ENCODE measurements at places on chromosomes 7 and 10.

GRCh38 chr7:151088856-151089699 is 2.8 kb downstream of the AGAP3 start:
- peak; percentile 67 for DNase-seq

DNA sequence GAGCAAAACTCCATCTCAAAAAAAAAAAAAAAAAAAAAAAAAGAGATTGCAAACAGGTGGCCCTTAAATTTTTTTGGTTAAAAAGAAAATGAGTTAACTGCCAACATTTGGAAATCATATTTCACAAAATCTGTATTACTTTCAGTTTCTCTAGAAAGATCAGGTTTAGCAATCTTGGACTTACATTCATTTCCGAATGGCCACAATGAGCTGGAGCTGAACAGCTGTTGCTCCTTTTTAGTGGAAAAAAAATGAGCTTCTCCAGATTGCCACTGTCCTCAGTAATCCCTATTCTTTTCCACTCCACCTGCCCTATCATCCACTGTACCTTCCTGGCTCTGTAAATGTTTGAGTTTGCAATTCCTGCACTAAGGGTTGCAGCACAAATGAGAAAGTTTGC is 43.6 kb downstream of the RAB11FIP2 start:
- no peak for DNase-seq

DNA sequence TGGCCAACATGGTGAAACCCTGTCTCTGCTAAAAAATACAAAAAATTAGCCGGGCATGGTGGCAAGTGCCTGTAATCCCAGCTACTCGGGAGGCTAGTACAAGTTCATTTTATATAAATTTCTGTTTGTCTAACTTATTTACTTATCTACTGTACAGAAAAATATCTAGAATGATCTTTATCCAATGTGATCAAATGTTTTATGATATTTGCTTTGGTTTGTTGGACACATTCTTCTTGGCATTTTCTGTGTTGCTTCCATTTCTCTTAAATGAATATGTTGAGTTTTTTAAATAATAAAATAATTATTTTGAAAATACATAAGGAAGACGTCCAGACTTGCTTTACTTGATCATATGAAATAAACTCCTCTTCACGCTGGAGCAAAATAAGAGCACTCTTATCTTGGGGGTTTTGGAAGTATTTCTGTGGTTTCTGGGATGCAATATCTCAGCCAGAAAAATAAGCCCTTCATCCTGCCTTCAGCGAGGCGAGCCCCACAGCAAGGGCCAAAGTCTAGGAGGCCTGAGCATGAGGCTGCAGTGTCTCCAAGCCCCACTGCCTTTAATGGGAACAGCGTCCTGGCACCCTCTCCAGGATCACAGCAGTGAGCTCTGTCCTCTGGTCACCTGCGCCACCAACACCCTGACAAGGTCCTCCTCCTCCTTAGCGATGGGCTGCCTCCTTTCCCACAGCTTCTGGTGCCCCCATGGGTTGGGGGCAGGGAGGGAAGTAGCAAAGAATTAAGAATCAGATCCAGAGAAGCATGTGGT is 480.2 kb downstream of the KCNMA1 start:
- DNase-seq = no peak

GRCh38 chr10:31352436-31353226 is 33.6 kb downstream of the ZEB1 start:
- no peak for DNase-seq

GRCh38 chr7:124914298-124914697 is 15.3 kb downstream of the POT1 start:
- no peak for DNase-seq

DNA sequence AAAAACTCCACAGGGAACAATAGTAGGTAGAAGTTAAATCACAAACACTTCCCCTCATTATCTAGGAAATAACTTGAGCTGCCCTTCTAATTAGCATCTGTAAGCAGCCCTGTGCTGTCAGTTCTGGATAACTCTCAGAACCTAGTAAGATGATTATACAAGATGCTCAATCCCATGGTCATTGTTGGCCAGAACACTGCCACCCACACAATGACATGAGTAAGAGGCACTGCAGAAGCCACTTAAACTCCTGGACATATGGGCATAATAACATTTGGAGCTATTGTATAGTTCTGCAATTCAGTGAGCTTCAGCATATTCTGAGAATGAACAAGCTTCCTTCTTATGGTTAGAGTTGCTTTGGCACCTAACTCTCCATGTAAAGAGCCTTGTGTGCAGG is 153.8 kb downstream of the PLPP4 start:
- no peak for DNase-seq
